ENCODE measurements at places on chromosomes 1 and 21. TPM values are rescaled to one million over a fixed set of nuclear protein-coding genes. Genes with fewer than 3 reads are reported as not detected.

BLACAT1 gene
- 0.87 TPM for total RNA-seq

SLC35F3 gene
- total RNA-seq: 0.03 TPM

AADACL3 gene
- total RNA-seq: not detected

CRYBG2 gene
- total RNA-seq: not detected

PDPN gene
- not detected for total RNA-seq

FAM151A gene
- not detected for total RNA-seq

RAB7B gene
- 2.6 TPM for total RNA-seq

TAL1 gene
- total RNA-seq: 0.13 TPM

SLX9 gene
- total RNA-seq: 34.9 TPM

PALMD gene
- total RNA-seq: 0.40 TPM

IL22RA1 gene
- 0.77 TPM for total RNA-seq

LMX1A gene
- total RNA-seq: not detected

ARHGAP29 gene
- total RNA-seq: 4.0 TPM

SMIM1 gene
- total RNA-seq: 4.4 TPM

- no peak for DNase-seq
Observed at GRCh38 chr1:1285611-1286311, 5.5 kb downstream of the SCNN1D start.

- peak; percentile 93 for DNase-seq
Observed at GRCh38 chr1:26695356-26696118, at the start of gene ARID1A. ARID1A (plus strand) TSS chr1:26696015; CDS start chr1:26696404, 389 bp downstream.

- DNase-seq: no peak
Observed at GRCh38 chr1:180259431-180260338, 29.6 kb downstream of the LHX4 start.

DNA sequence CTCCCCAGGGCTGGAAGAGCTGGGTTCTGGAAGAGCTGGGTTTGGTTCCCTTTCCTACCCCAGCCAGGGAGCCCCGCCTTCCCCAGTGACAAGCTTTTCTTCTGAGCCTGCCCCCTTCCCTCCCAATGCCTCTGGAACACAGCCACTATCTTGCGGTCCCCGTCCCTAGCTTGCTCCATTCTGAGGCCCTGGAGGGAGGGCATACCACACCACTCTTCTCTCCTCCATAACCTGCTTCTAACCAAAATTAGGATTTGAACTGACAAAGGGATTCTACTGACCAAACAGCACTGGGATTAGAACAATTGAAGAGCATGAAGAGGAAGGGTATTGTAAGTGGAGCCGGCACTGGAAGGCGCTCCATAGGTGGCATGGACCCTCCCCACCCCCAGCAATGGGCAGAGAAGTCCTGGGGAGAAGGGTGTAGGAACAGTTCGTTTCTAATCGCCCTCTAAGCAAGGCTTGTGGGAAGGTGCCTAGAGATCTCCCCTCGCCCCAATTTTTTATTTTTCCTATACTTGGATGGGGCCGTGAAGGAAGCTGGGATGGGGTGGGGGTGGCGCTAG is 690 bp downstream of the C1orf216 start:
- peak; percentile 42 for DNase-seq

DNA sequence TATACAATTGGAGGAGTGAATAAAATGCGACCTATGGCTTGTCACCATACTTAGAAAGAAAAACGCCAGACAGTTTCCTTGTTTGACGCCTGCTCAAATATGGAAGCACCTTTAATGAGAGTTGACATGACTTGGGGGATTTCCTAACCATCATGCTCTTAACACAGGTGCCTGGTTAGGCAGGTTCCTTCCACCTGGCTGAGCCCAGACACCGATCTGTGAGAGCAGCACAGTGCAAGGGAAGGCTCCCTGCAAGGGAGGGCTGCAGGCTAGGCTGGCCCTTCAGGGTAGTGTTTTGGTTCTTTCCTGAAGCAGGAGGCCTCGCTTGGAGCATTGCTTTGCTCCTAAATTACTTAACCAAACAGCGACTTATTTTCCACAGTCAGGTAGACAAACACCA is 24.6 kb upstream of the KLHDC8A start:
- no peak for DNase-seq

GRCh38 chr1:194298007-194298598 is 1111.7 kb upstream of the B3GALT2 start:
- no peak for DNase-seq

GRCh38 chr1:180057883-180058396 is 96.7 kb upstream of the QSOX1 start:
- DNase-seq: no peak

DNA sequence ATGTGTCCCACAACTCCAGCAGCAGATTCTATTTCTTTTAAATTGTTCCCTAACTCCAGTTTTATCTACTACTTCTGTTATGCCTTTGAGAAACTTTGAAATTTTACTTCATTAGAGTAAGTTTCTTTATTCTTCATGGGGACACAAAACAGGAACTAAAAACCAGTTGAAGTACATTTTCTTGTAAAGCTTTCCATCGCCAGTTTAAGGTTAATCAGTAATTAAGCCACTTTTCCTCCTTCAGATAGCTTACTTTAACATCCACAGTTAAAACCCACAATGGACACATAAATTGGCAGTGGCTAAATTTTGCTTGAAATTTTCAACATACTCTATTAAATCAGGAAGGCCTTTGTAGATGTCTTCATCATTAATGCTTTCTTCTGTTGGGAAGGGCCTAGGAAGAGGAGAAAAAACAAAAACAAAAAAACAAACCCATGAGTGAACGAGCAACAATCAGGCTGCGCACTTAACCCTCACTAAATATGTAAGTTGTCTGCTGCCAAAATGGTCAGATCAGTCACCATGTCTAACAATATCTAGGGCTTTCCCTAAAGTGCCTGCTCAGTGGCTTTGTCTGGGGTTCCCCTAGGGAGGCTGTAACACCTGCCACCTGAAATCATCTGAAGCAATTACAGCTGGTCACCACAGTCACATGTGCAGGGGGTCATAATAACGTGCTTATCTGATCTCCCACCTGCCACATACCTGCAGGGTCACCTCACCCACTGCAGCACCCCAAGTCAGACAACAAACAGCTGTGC is 187.9 kb downstream of the VAV3 start:
- DNase-seq: no peak

DNA sequence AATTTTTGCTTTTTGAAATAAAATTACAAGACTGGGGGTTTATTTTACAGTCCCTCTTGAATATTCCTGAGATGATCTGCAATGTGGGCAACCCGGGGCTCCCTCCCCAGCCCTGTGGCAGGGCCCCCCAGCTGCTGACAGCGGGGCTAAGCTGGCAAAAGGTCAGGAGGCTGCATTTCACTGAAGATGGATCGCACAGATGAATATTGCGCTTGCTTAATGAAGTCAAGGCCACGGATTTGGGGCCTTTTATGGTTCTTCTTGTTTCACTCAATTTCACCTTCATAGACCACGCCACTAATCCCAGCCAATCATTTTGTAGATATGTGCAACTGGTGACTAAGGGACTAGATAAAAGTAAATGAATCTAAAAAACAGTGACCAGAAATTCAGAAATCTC is 50.8 kb upstream of the SLC22A15 start:
- no peak for DNase-seq

DNA sequence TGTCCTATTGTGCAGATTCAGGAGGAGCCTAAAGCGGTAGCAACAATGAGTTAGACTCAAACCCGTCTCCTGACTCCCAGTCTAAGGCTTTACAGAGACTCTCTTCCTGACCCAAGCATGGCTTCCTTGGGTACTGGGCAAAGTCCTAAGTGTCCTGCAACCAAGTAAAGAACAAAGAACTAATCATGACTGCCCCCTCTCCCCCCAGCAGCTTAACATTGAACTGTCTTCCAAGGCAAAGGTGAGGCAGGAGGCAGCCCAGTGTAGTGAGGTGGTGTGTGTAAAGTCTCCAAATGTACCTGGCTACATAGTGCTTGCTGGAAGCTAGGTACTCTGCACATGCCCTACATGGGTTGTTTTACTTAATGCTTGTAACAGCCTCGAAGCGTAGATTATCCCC is 2.3 kb downstream of the FABP3 start:
- DNase-seq: no peak

DNA sequence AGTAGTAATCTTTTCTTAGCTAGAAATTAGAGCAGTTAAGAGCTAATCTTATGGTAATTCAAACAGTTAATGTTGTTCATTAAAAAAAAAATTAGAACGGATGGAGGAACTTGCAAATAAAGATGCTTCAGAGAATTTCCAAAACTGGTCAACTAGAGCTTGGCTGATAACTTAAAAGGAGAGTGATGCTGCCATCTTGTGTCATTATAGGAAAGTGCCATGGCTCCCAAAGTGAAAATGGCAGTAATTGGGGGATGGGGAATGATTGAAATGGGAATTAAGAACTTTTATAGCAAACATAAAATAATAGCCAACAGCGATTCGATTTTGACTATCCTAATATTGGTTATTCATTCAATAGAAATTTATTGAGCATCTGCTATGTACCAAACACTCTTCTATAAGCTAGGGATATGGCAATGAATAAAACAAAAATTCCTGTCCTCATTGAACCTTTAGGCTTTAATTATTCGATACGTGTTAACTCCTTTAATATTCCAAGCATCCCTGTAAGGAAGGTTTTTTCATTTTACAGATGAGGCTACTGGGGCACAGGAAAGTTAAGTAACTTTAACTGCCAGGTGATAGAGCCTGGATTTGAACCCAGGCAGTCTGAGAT is 5.7 kb upstream of the PLPP3 start:
- DNase-seq: peak; percentile 66

DNA sequence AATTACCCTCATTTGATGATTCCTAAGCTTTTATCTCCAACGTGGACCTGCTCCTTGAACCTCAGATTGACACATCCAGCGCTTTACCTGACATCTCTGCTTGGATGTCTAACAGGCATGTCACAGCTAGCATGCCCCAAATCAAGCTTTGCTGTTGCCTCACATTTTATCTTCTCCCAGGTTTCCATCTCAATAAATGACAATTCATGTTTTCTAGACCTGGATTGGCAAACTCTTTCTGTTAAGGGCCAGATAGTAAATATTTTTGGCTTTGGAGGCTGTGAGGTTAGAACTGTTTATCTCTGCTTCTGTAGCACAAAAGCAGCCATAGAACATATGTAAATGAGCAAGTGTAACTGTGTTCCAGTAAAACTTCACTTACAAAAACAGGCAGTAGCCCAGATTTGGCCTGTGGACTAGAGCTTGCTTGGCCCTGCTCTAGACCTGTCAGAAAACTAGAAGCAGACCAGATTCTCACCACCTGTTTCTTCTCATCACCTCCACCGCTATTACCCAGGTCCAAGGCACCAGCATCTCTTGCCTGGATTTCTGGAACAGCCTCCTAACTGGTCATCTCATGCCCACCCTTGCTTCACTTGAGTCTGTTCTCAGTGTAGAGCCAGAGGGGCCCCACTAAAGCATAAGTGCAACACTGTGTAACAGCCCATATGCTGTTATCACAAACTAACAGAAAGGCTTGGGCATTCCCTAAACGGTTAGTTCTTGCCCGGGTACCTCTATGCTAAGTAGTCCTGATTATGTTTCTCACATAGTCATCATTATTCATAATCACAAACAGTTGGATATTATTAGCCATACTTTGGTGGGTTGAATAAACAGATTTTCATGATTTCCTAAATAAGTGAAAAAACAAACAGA is 42.3 kb downstream of the UBE4B start:
- no peak for DNase-seq

GRCh38 chr1:34128186-34128889 is 36.7 kb downstream of the CSMD2 start:
- no peak for DNase-seq

DNA sequence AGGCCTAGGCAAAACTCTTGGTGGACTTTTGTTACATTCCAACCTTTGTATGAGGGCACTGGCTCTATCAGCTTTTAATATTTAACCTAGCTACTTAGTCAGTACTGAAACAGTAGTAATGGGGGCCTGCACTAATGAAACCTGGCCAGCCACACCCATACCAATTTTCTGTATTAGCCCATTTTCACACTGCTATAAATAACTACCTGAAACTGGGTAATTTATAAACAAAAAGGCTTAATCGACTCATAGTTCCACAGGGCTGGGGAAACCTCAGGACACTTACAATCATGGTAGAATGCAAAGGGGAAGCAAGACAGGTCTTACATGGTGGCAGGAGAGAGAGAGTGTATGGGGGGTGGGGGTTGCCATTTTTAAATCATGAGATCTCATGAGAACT is 245.7 kb upstream of the RGS18 start:
- no peak for DNase-seq

DNA sequence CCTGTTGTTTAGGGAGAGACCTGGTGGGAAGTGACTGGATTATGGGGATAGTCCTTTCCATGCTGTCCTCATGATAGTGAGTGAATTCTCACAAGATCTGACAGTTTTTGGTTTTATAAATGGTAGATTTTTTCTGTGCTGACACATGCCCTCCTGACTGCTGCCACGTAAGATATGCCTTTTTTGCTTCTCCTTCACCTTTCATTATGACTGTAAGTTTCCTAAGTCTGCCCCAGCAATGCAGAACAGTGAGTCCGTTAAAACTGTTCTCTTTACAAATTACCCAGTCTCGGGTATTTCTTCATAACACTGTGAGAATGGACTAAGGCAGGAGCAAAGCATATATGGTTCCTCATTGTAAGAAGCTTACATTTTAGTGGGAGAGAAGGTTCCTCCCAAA is 1727.2 kb downstream of the NCAM2 start:
- no peak for DNase-seq

DNA sequence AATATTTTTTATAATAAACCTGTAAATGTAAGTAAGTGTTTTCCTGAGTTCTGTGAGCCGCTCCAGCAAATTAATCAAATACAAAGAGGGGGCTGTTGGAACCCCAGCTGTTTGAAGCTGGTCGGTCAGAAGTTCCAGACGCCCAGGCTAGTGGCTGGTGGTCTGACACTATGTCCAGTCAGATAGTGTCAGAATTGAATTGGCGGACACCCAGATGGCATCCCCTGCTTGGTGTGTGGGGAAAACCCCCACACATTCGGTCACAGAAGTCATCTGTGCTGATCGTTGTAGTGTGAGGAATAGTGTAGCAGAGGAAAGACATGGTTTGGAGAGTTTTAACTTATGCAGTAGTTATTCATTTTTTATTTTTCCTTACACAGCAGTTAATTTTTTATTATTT is 32.4 kb downstream of the TBCE start:
- no peak for DNase-seq

DNA sequence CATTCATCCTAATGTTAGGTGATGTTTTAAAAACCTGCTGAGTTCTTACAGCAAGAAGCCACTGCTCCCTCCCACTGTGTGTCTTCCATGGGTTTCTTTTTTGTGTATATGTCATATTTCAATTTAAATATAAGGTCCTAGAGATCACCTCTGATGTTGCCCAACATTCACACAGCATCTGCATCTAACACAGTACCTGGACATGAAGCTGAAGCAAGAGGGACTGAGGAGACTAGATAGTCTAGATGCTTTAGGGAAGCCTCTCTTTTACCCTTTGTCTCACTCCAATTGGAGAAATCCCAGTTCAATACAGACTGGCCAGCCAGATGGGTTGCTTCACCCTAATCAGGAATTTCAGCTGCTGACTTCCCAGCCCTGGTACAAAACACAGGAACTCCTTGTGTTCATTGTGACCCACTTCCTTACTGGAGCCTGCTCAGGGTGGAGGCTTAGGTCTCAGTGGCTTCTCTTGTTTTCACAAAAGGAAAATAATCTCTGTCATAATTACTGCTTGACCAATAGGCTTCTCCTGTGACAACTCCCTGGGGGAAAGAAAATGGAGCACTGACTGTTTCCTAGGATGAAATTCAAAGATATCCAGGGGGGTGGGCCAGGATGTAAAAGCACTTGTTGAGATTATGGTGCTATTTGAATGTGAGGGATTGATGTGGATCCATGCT is 17.3 kb downstream of the BTG2 start:
- peak; percentile 89 for DNase-seq

GRCh38 chr1:24936684-24937083 is 6.6 kb upstream of the RUNX3 start:
- no peak for DNase-seq

GRCh38 chr21:18960306-18960705 is 556.7 kb upstream of the TMPRSS15 start:
- no peak for DNase-seq

GRCh38 chr1:119779869-119780356 is 11.2 kb upstream of the HMGCS2 start:
- DNase-seq: no peak

All from SK-MEL-5 (cell line).